Fibroblast of upper back skin (primary cell): ENCODE measurements at places on chromosomes 5 and 9.

DNA sequence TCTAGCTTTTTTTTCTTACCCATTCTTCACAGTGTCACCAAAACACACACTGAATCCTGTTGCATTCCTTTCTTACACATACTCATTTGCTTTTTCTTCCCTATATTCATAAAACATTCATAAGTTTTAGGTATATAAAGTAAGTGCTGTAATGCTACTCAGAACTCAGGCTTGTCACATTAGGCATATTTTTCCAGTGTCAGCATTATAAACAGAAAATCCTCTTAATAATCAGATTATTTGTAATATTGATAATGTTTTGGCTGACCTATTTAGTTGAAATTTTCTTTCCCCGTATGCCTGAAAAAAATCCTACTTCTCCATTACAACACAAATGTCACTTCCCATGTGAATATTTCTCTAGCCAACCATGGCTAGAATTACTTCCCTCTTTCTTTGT lies 743.0 kb upstream of the NUDT12 start:
- no peak for DNase-seq

DNA sequence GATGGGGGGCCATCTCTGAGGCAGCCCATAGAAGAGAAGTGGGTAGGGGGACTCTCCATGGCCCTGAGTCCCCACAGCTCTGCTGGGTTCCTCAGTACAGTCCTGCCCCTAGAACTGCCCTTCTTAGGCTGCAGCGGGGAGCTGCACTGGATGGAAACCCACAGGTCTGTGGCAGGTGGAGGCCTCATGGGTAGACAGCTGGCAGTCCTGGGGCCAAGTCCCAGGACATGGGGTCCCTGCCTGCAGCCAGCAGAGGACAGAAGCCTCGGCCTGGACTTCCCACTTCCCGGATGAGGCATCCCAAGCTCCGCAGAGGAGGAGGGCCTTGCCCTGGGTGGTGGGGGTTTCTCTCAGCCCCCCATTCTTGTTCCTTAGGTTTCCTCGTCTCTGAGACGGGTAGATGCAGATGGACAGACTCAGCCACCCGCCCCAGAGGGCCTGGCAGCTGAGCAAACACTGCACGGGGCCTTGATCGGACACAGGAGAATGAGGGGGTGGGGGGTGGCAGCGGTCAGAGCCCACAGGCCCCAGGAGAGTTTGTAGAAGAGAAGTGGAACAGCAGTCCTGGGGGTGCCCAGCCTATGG lies 153.8 kb downstream of the C9orf50 start:
- DNase-seq: no peak

- no peak for DNase-seq
Measured at GRCh38 chr9:14452539-14452938, 138.6 kb upstream of the NFIB start.

DNA sequence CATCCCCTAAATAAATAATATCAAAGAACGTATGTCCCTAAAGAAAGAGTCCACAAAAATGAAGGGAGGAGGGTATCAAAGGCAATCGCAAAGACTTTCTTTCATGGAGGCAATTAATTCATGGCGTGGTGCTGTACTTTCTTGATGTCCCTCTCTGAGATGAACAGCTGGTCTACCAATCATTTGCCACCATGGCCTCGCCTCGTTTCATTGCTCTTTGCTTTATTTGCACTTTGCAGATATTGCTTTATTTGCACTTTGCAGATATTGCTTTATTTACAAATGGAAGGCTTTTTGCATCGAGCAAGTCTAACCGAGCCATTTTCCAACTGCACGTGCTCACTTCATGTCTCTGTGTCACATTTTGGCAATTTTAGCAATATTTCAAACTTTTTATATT lies 104.0 kb upstream of the PTCH1 start:
- no peak for DNase-seq

- peak; percentile 11 for DNase-seq
Measured at GRCh38 chr9:27460226-27461023, 63.7 kb upstream of the IFNK start.

DNA sequence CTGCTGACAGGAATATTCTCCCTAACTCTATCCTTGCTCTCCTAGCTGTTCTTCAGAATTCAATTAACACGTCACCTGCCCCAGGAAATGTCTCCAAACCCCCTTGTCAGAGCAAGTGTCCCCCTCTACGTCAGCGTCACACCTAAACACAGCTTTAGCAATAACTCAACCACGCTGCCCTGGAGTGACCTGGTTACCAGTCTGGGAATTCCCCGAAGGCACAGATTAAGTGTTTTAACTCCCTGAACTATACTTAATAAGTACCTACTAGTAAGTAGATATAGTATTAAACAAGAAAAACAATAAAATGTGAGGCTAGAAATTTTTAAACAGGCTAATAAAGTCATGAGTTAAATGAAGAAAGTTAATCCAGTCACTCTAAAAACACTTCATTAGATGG lies 78.4 kb downstream of the FANCC start:
- no peak for DNase-seq

DNA sequence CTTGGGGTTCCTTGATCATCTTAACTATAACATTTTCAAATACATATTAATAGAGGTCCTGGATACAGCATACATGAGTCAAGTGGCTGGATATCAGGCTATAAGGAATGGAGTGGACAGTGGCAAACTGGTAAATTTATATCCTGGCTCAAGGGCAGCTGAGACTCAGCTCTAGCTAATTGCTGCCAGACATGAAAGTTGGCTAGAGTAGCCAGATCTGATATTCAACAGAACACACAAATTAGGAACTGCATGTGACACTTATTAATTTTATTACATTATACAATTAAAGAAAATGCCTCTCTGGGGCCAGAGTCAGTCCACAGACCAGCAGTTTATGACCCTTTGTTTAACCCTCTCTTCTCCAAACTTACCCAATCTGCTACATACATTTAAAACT lies 206.5 kb downstream of the KCTD16 start:
- DNase-seq: no peak

DNA sequence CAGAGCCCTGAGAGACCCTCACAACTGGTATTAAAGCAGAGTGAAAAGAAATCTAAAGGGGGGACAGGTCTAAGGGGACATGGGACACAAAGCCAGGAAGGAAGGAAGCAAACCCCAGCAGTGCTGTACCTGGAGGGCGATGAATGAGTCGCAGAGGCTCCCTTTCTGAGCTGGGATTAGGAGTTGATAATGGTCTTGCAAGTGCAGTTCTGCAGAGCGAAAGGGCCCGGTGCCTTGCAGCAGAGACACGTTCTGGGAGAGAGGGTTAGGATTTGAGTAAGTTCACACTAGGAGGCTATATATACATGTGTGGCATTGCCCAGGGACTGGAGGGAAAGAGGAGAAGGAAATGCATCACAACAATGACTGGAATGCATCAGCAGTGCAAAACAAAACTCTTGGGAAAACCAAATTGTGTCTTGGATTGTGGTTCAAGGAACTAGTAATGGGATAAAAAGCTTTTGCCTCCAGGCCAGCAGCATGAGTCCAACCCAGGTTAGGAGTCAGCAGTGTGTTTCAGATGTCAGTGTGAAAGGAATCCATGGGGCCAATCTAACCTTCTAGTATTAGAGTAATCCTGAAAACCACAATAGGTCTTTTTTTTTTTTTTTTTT lies 38.8 kb upstream of the LIFR start:
- DNase-seq: peak; percentile 85

GRCh38 chr5:100516285-100516684 lies 18.9 kb upstream of the FAM174A start:
- no peak for DNase-seq

GRCh38 chr9:79060766-79061165 lies 511.0 kb upstream of the TLE4 start:
- DNase-seq: peak; percentile 44

DNA sequence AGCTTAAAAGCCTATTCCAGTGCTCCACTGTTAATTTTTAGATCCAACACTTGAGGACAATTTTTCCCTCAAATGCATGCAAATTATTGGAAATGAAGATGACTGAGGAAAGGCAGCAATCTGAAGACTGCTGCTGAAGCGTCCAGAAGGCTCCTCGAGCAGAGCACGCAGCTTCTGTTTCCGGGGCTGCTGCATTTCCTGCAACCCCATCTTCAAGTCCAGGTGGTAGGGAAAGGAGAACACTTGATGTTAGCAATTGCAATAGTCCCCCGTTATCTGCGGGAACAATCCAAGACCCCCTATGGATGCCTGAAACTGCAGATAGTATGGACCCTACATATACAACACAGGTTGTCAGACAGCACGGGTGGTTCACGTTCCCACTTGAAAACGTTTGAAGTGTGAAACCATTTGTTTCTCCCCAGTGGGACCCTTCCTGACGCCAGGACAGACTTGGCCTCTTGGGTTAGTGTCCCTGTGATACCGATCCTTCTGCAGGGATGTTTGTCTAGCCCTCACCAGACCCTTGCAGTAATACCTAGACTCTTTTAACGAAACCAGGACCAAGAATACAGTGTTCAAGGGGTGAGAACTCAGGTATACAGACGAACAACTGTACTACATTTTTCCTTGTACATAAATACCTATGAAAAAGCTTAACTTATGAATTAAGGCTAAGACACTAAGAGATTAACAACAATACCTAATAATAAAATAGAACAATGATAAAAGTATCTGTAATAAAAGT lies 152.3 kb downstream of the HSD17B3 start:
- DNase-seq: no peak

- peak; percentile 65 for DNase-seq
Measured at GRCh38 chr5:120538644-120539043, 74.5 kb downstream of the PRR16 start.

- DNase-seq: no peak
Measured at GRCh38 chr5:138696501-138696900, 56.7 kb upstream of the CTNNA1 start.
